Stimulated activated CD8-positive, alpha-beta memory T cell treated with anti-CD3 and anti-CD28 coated beads, Interleukin-4, amount 100 ng/mL, for 4 hours (primary cell): ENCODE measurements at places on chromosomes 3 and 15.

- DNase-seq, result no peak
These were observed 94.1 kb upstream of the ATP2B2 start for GRCh38 chr3:10599444-10599843.

GRCh38 chr3:186024210-186024609 is 84.7 kb downstream of the ETV5 start:
- no peak for DNase-seq

GRCh38 chr3:50068134-50068533 is 20.6 kb upstream of the RBM5 start:
- DNase-seq, result no peak

- no peak for DNase-seq
These were observed 11.0 kb upstream of the MUSTN1 start for GRCh38 chr3:52845691-52846431.

DNA sequence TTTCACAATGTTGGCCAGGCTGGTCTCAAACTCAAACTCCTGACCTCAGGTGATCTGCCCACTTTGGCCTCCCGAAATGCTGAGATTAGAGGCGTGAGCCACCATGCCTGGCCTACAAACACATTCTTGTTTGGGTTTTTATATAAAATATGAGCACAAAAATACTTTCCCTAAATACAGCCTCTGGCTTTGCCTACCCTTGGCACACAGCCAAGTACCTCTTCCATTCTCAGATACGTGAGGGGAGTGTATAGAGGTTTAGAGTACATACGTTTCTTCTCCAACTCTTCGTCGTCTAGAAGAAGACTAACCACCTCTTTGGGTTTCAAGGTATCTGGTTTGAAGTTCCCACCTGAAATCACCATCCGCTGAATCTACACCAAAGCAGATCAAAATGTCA is 33.5 kb downstream of the CHAC1 start:
- DNase-seq, result no peak

DNA sequence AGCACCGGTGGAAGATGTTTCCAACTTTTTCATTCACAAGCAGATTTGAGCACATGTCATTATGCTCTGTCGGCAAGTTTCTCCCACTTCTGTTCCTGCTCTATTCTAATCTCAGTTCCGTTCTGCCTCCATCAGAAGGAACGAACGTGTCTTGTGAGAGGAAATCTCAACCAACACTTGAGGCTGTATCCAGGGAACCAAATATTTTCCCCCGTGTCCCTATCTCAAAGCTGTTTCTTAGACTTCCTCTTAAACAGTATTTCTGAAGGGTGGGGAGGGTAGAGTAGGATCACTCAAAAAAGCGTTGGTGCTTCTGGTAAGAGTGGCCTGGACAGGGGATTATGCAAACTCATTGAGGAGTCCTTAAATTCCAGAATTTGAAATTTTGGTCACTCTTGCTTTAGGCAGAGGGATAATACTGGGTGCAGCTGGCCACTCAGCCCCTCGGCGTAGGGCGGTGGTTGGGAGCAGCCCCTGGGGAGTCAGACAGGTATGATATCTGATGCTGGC is 54.9 kb downstream of the FRMD4B start:
- no peak for DNase-seq

GRCh38 chr3:171978390-171978789 is 61.0 kb upstream of the FNDC3B start:
- no peak for DNase-seq

GRCh38 chr15:30043211-30043655 is 39.5 kb upstream of the GOLGA8J start:
- DNase-seq, result no peak

DNA sequence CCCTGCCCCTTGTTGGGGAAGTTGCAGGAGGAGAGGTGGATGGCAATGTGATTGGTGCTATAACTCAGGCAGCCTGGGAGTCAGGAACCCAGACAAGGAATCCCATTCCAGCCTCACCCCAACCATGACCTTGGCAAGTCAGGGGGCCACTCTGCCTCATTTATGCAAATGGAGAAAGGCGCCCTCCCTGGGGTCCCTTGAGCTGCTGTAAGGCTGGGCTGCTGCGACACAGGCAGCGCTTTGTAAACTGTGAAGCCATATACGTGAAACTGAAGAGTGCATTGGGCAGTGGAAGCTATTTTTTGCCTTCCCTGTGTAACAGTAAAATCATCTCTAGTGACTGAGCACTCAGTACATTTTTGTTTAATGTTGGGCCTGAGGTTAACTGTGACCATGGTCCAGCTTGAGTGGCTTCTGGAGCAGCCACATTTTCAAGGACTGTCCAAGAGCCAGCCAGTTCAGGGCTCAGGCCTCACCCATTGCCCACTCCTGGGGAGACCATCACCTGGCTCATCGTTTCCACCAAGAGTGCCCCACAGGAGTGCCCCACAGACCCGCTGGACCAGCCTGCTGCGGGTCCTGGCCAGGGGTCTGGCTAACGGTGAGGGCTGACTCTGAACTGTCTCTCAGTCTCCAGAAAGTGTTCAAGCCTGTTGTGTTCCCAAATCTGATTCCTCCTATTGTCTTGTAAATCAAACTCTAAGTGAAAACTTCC is 27.9 kb downstream of the KIF7 start:
- DNase-seq, result no peak

- DNase-seq, result no peak
These were observed 78.5 kb upstream of the BCL6 start for GRCh38 chr3:187823746-187824145.

DNA sequence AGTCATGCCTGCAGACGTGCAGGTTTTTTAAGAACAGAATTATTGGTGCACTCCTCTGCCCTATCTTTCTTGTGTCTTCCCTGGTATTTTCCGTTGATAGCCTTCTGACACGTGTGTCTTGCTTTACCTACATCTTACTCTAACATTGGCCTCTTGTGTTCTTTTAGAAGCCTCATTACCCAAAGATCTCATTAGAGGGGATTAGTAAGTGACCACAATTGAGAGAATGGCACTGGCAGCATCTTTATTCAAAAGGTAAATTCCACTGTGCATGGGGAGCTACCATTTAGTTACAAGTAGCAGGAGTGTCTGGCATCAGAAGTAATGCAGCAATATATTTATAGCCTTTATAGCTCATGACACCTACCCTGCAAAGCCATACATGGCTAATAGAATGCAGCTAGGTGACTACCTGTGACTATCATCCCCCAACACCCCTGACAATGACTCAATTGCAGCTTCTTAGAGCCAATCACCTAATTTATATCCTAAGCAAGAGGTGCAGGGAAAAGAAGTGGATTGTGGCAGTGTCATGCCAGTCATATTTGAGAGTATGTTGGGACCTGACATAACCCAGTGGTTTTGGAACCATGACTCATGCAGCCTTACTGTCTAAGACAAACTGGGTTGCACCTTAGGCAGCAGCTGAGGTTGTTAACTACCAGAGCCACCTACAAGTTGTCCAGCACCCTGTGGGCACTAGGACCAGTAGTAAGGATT is 164.8 kb downstream of the GRM7 start:
- no peak for DNase-seq

- DNase-seq, result no peak
These were observed 206.0 kb upstream of the WNT5A start for GRCh38 chr3:55692957-55693558.

GRCh38 chr3:172034786-172035685 is 4.3 kb upstream of the FNDC3B start:
- DNase-seq, result no peak

DNA sequence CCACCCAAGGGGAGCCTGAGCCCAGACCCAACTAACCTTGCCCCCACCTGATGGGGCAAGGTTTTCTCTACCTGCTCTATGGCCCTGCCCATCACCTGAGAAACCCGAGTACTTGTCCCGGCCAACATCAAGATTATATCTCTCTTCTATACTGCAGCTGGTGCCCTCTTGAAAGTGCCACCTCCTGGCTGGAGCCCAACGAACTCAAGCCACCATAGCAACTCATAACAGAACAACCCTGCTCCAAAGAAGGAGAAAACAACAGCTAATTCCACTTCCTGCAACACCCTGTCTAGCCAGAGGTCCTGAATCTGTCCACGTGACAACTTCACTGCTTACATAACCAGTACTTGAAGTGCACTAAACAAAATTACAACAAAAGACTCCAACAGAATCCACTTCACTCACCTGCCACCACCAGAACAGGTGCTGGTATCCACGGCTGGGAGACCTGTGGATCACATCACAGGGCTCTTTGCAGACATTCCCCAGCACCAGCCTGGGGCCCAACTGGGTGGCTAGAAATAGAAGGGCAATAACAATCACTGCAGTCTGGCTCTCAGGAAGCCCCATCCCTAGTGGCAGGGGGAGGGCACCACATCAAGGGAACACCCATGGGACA is 49.2 kb downstream of the PIERCE2 start:
- DNase-seq, result no peak

DNA sequence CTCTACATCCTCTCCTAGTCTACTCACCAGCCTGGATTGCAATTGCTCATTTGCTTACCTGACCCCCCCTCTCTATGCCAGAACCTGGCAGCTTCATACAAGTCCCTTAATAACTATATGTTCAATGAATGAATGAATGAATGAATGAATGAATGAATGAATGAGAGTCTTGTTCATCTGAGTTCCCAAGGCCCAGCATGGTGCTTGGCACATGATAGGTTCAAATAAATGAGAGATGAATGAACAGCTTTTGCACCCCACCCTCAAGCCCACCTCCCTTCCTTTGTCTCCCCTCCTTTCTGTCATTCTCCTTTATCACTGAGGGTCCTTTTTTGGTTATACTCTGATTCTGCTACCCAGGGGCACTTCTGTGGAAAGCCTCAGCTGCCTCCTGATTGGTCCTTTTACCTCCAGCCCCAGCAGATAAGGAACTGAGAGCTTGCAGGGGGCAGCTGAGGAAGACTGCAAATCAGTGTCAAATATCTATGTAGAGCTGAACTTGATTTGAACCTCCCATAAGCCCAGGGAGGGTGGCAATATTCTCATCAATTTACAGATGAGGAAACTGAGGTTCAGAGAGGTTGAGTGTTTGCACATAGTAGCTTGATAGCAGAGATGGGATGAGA is 54.1 kb upstream of the CHRNB4 start:
- no peak for DNase-seq

- no peak for DNase-seq
These were observed 59.8 kb upstream of the INSYN1 start for GRCh38 chr15:73812806-73813465.

- no peak for DNase-seq
These were observed 200.5 kb downstream of the ITPR1 start for GRCh38 chr3:4693620-4694019.

DNA sequence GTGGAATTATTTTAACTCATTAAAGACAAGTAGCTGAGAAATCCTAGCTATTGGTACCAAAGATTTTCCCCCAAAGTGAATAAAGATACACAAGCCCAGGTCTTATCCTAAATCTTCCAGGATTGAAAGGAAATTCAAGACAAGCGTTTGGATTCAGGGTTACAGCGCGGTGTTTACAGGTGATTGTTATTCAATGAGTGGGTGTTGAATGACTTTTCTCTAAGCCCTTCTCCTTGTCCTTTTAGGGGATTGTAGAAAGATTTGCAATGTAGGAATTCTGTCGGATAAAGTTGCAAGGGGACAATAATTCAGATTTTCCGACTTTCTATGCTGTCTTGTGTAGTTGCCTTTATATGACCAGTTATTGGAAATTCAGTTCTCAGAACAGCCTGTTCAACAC is 57.2 kb downstream of the USP13 start:
- DNase-seq, result no peak

DNA sequence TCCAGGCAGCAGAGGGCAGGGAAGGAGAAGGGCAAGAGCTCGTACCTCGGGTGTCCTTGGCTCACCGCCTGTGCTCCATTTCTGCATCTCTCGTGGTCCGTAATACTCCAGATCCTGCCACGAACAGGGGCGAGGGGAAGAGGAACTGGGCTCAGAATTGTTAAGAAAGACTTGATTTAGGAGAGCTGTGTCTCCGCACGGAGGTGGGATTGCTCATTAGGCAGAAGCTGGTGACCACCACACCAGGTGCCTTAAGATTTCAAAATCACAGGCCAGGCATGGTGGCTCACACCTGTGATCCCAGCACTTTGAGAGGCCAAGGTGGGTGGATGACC is 37.2 kb upstream of the BDH1 start:
- DNase-seq, result no peak

DNA sequence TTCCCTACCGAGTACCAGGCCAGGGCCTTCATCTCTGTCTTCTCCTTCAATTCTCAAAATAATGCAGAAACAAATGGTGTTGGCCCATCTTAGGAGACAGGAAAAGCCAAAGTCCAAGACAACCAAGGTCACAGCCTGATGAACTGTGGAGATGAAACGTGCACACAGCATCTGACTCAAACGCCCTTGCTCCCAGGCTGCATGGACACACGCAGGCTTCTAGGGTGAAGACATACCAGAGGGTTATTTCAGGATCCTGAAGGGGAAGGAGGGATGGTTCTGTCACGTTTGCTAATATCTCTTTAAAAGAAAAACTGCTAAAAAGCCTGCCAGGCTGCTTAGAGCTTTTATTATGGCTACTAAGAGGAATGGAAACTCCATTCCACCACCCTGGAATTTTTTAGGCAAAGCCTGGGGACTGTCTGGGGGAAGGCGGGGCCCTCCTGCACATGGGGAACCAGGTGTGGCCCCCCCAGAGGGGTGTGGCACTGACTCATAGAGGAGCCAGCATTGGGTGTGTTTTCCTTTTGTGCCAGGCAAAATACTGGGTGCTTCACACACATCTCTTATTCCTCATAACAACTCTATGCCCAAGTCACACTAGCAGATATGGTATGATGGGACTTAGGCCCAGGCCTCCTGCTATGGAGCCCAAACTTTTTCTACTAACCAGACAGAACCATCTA is 62.9 kb downstream of the UMPS start:
- no peak for DNase-seq

GRCh38 chr3:10688548-10689172 is 127.4 kb upstream of the SLC6A11 start:
- DNase-seq, result no peak

DNA sequence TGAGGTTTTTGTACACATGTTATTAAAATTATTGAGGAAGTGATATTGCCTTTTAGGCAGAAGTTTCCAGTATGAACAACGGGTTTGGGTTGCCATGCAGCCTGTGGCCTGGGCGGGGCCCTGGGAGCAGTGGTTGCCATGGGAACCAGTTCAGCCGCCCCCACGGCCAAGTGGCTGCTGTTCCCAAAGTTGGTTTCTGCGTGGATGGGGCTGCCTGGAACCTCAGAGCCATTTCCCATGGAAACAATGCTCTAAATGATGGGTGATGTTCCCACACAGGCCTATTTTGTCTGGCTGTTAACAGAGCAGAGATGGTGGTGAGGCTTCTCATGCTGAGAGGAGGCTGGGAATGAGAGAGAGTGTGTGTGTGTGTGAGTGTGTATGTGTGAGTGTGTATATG is 19.5 kb downstream of the MRAS start:
- DNase-seq, result no peak

GRCh38 chr3:59553076-59553475 is 503.3 kb upstream of the CFAP20DC start:
- no peak for DNase-seq

GRCh38 chr3:44861412-44862225 is at the start of gene TMEM42:
TSS of gene TMEM42 (plus strand) at chr3:44861912. CDS start at chr3:44861925, 13 bp downstream.
- peak; percentile 74 for DNase-seq

- DNase-seq, result no peak
These were observed 22.0 kb upstream of the CHCHD6 start for GRCh38 chr3:126682009-126682408.

- no peak for DNase-seq
These were observed 2.4 kb downstream of the ADAMTS9 start for GRCh38 chr3:64685331-64685799.

GRCh38 chr15:90327311-90327710 is 24.8 kb upstream of the ZNF774 start:
- DNase-seq, result no peak
